Stimulated activated CD8-positive, alpha-beta memory T cell treated with anti-CD3 and anti-CD28 coated beads, Interleukin-12 subunit alpha, Interleukin-12 subunit beta, amount 100 ng/mL, for 1 hour (primary cell): ENCODE measurements at places on chromosomes 2 and 18.
A peak's percentile ranks its signal among the peaks of the same experiment; 100 is the strongest.

DNA sequence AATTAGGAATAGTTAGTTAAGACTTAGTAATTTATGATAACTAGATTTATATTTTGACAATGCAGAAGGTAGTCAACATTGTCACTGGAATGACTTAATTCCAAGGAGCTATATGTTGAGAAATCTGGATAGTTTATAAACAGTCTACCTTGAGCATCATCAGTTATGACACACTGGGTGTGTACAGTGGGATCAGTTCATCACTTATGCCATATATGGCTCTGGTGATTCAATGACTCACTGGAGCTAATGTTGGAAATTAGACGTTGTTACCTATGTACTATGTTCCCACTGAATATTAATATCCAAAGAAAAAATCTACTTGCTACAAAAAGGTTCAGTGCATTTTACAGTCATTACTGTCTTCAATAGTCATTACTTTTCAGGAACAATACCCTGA is 34.0 kb upstream of the ITPRID2 start:
- no peak for DNase-seq

DNA sequence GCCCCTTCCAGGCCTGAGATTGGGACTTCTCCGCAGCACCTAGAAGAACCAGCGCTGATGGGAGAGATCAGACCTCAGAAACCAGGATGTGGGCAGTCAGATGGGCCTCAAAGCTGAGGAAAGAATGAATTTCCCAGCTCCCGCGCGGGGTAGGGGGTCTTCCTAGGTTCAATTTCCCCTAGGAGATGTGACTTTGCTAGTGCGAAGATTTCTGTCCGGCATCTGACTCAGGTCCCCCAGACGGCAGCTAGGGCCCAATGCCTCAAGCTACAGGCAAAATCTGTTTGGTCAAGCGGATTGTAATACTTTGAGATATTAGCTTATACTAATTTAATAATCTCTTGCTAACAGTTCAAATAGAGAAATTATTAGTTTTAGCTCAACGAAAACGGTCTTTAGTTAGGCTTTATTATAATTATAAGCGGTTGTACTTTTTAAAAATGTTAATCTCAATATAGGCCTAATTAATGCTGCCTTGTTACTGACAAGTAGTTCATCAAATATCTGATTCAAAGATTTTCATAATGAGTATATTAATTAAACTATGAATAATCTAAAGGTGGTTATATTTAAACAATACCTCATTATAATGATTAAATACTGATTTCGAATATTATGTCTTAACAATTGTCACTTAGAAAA is 5.8 kb downstream of the DLX1 start:
- DNase-seq, result no peak

DNA sequence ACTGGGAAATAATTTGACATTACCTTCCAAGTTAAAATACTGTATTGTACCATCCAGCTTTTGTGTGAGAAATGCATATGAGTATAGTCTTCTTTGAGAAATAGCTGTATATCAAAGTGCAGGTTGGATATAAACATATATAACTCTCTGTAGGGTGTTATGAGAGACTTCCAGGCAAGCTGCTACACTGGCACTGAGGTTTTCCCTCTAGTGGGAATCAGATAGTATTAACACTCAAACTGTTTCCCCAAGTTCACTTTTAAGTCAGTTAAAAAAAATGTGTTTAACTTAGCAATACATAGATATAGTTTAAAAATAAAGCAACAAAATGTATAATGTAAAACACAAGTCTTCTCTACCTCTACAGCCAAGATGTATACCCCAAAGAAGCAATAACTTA is 368.4 kb upstream of the SLC8A1 start:
- no peak for DNase-seq

DNA sequence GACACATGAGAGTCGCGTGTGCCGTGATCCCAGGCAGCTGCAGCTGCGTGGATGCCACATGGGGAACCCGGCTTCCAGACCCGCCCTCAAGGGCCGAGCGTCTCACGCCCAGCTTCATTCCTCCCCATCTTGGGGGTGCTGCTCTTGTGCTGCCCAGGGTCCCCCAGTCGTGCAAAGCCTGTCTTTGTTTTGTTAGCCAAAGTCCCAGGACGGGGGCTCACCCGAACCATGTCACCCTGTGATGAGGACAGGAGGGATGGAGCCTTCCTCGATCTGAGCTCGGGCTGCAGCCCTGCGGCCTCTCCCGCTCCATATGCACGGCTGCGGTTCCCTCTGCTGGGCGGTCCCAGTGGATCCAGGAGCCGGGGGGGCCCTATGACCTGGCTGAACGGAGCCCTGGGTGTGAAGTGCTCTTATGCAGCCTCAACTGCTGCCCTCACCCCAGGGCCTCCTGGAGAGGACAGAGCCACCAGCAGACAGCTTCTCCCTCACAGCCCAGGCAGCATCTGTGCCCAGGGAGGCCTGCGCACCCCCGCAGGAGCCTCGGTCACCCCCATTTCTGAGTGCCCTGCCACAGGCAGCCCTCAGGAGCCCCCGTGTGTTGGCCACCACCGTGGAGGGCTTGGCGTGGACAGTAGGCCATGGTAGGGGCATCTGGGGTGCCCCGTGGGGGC is 99.0 kb upstream of the CTDP1 start:
- no peak for DNase-seq

DNA sequence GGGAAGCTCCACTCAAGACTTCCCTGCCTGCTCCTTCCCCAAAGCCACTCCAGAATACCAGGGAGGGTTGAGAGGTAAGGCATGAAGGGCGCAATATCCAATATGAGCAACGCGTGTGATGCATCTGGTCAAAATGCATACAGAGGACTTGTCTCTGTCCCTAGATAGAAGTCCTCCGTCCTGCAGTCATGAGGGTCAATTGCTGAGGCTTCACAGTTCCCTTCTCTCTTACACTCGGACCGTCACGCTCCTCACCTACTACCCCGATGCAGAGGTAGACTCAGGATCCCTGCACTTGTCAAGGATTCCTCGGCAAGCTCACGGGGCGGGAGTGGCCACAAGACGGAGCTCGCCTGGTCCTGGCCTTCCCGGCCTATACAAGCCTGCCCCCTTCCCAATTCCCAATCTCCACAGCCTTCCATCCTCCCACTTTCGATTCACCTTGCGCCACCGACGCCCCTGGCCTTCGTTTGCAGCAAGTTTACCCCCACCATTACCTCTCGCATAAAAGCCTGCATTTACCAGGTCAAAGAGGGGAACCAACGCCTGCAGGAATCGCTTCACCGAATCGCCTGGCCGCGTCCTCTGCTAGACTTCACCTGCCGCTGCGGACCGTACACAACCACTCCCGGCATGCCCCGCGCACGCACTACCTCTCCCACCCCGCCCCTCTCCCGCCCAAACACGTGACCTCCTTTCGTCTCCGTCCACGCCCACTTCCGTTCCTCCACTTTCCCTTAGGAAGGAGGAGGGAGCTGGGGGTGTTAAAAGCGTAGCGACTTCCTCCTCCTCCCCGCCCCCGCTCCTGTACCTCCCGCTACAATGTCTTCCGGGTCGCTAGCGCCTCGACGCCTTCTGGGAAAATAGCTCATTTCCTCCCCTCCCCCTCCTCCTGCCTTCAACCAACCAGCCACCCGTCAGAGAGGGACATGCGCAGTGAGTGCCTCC is at the start of gene ORC4:
TSS of gene ORC4 (minus strand) at position 627 of the 948 bp plus-strand sequence. CDS start 44,779 bp downstream, outside the sequence.
- DNase-seq, result peak; percentile 96

GRCh38 chr18:58180738-58181353 is 136.8 kb downstream of the NEDD4L start:
- peak; percentile 39 for DNase-seq

- no peak for DNase-seq
Measured at GRCh38 chr2:227908266-227909054, 37.0 kb downstream of the DAW1 start.

GRCh38 chr2:22883054-22883453 is 501.9 kb upstream of the KLHL29 start:
- no peak for DNase-seq

DNA sequence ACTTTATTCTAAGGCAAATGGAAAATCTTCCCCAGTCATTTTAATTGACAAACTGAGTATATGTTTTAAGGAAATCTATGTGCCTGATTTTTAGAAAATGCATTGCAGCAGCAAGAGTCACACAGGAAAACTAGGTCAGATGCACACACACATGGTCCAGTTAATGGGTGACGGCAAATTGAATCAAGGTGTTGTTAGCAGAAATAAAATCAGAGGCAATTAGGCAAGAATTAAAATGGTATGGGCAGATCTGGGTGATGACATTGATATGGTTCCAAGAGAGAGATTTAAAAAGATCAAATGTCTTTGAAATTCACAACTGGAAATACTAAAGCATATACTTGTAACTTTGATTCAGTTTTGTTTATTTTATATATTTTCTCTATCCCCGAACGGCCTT is 174.2 kb upstream of the CDH19 start:
- no peak for DNase-seq

DNA sequence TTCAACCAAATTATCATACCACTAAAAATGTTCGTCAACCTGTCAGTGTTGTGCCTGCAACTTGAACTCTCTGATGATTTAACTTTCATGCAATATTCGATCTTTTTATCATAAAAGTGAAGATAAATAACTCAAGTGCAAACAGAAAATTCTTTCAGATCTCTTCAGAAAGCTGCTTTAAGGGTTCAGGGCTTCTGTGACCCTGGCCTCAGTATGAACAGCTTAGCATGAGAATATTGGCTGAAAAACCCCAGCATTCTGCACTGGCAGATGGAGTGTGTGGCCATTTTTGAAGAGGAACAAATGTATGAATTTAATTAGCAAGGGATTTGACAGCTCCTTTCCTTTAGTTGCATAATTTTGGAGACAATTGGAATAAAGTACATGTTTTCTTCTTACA is 851.4 kb upstream of the SOX11 start:
- DNase-seq, result no peak

DNA sequence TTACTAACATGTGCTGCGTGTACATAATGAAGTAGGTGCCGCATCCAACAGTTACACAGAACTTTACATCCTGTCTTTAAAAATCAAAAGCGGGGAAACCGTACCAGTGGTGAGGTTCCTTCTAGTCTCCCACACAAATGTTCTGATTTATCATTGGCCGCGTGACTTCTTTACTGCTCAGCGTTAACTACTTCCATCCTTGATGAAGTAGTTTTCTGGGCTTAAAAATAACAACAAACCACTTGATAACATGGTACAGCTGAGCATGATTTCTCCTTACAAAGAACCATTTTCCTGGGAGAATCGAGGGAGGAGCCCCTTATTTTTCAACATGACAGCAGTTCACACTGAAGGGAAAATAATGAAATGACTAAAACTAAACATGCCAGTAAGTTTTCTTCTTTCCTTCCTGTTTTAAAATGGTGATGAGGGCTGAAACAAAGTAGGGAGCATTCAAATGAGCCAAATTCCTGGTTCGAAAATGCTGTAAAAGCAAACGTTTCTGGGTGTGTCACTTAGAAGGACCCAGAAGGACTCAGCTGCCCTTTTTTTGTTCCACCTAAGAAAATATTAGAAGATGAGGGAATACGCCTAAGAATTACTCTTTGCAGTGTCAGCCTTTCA is 9.9 kb downstream of the EMILIN2 start:
- no peak for DNase-seq

DNA sequence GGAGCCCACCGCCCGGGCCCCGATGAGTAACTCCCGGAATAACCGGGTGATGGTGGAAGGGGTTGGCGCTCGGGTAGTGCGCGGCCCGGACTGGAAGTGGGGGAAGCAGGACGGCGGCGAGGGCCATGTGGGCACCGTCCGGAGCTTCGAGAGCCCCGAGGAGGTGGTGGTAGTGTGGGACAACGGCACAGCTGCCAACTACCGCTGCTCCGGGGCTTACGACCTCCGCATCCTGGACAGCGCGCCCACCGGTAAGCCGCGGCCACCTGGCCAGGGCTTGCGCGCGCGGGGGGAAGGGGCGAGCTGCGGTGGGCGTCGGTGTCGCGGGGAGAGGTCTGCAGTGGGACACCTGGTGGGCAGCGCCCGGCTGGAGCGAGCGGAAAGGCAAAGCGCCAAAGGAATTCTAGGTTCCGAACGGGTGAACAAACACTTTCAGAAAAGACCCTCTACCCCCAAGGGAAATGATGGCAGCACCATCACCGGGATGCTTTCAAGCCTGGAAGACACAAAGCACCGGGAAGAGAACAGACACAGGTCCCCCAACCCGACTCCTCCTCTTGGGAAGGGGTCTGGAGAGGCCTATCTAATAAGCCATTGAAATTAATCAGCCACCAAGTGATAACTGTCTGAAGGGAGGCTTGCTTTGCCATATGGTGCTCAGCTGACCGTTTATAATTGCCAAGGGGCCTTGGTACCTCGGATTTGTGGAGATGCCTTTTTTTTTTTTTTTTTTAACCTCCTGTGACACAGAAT is 1.1 kb downstream of the MIB1 start:
- DNase-seq, result peak; percentile 6

DNA sequence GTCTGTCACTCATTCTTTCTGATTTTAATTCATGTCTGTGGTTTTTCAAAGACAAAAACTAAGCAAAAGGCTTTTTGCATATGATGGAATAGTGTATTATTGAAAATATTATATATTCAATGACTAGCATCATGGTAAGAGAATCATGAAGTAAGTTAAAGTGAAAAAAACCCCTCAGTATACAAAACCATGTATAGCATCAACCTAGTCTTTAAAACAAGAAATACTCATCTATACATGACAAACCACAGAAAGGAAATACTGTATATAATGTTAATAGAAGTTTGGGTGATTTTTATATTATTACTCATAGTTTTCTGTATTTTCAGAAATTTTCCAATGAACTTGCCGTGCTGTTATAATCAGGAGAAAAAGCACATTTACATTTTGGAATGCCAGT is 38.0 kb upstream of the ODC1 start:
- no peak for DNase-seq

DNA sequence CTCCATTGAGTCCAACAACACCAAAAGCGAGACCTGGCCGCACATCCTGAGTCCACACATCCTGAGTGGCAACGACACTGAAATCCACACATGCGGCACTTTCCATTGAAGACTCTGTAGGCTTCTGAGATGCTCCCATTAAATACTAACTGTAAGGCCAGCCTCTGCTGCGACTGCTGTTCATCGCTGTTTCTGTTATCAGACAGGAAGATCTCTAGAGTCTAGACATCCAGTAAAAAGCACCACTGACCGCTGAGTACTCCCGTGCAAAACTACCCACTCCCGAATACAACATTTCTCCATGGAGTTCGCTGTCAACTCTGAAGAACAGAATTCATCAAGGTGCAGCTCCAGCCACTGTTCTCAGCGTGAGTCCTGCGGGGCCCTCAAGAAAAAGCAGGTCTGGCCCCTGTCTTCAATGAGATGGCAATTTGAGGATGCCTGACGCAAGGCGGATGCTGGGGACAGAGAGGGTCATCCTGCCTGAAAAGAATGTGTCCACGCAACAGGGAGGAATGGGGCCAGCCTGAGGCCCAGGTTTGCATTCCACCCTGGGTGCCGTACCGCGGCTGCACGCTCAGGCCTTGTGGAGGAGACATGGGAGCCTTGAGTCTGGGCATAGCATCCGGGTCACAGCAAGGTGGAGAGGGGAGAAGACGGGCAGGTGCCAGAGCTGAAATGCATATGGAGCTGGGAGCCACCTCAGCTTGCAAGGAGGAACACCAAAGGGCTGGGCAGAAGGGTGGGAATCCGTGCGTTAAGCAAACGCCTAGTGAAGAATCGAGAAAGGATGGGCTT is 61.9 kb downstream of the ZNF516 start:
- DNase-seq, result no peak

GRCh38 chr2:24935145-24935544 is 15.1 kb upstream of the ADCY3 start:
- DNase-seq, result no peak
